Kidney epithelial cell (primary cell): ENCODE measurements at places on chromosomes 5 and 9. TPM values are rescaled to one million over a fixed set of nuclear protein-coding genes. Genes with fewer than 3 reads are reported as not detected.

The SLC36A1 gene
- 9.1 and 13.8 TPM in 2 replicates for total RNA-seq

The FOXD4L4 gene
- total RNA-seq = 0.07 TPM in 1 of 2 replicates, not detected in the other

The PALM2AKAP2 gene
- total RNA-seq = 10.1 and 19.3 TPM in 2 replicates

The DCAF12 gene
- total RNA-seq = 39.9 and 46.3 TPM in 2 replicates

The SCAMP1 gene
- total RNA-seq = 33.4 and 43.0 TPM in 2 replicates

The C9orf85 gene
- 15.6 and 19.1 TPM in 2 replicates for total RNA-seq

The DPYSL3 gene
- total RNA-seq = 39.4 and 42.4 TPM in 2 replicates

The SOWAHA gene
- 0.21 and 0.89 TPM in 2 replicates for total RNA-seq

The CARTPT gene
- not detected in 2 replicates for total RNA-seq

The IL5 gene
- total RNA-seq = not detected in 2 replicates

The PIP5KL1 gene
- 3.6 and 4.2 TPM in 2 replicates for total RNA-seq

The CKMT2 gene
- total RNA-seq = not detected in 2 replicates

The DAB2 gene
- total RNA-seq = 12.6 and 14.6 TPM in 2 replicates

The SHROOM1 gene
- total RNA-seq = 6.7 and 9.8 TPM in 2 replicates

The C5orf34 gene
- 0.38 and 1.1 TPM in 2 replicates for total RNA-seq

The LECT2 gene
- total RNA-seq = not detected in 2 replicates

The WDR31 gene
- total RNA-seq = 2.7 and 3.0 TPM in 2 replicates

The IQGAP2 gene
- total RNA-seq = 4.0 and 11.7 TPM in 2 replicates

The CEL gene
- total RNA-seq = 0.68 and 1.2 TPM in 2 replicates

The TLE1 gene
- total RNA-seq = 63.5 and 64.1 TPM in 2 replicates

The MAML1 gene
- 17.5 and 18.8 TPM in 2 replicates for total RNA-seq

The PCDHGB7 gene
- 14.0 and 14.1 TPM in 2 replicates for total RNA-seq

The SMIM3 gene
- 9.7 and 9.8 TPM in 2 replicates for total RNA-seq

The KIF4B gene
- not detected in 2 replicates for total RNA-seq

The HRCT1 gene
- total RNA-seq = 0.58 TPM in 1 of 2 replicates, not detected in the other

The LHX6 gene
- 0.07 and 0.84 TPM in 2 replicates for total RNA-seq

The LCN15 gene
- not detected in 2 replicates for total RNA-seq

The EIF4EBP3 gene
- total RNA-seq = 6.4 and 13.3 TPM in 2 replicates

The ECM2 gene
- not detected in 2 replicates for total RNA-seq

The SPINK4 gene
- total RNA-seq = not detected in 2 replicates

The FYB1 gene
- total RNA-seq = not detected in 2 replicates

The IFNK gene
- not detected in 2 replicates for total RNA-seq

The FNIP1 gene
- total RNA-seq = 35.2 and 47.7 TPM in 2 replicates

The ZFP2 gene
- 1.3 and 2.9 TPM in 2 replicates for total RNA-seq

The CDX1 gene
- 0.33 and 0.48 TPM in 2 replicates for total RNA-seq

The PCDHGB3 gene
- 1.3 and 3.6 TPM in 2 replicates for total RNA-seq

The FBXO4 gene
- total RNA-seq = 4.8 and 5.8 TPM in 2 replicates

The KLF9 gene
- 9.7 and 11.0 TPM in 2 replicates for total RNA-seq

The TEX48 gene
- not detected in 2 replicates for total RNA-seq

The SLC6A7 gene
- not detected in 2 replicates for total RNA-seq

The LCN1 gene
- not detected in 2 replicates for total RNA-seq

The OR1J2 gene
- total RNA-seq = not detected in 2 replicates

The CDKN2B gene
- 16.7 and 28.3 TPM in 2 replicates for total RNA-seq

The CCDC192 gene
- not detected in 2 replicates for total RNA-seq

The RNF183 gene
- not detected in 2 replicates for total RNA-seq

The KCNT1 gene
- not detected in 2 replicates for total RNA-seq

The EQTN gene
- total RNA-seq = not detected in 2 replicates

The IL4 gene
- total RNA-seq = not detected in 2 replicates

The EPB41L4B gene
- total RNA-seq = 9.6 and 11.0 TPM in 2 replicates

The TAF11L10 gene
- not detected in 2 replicates for total RNA-seq

The TMOD1 gene
- total RNA-seq = 0.08 and 0.14 TPM in 2 replicates

The BARX1 gene
- total RNA-seq = not detected in 2 replicates

The CNTFR gene
- total RNA-seq = 0.27 and 1.1 TPM in 2 replicates

The CAVIN4 gene
- total RNA-seq = 3.1 and 3.6 TPM in 2 replicates

The ADCY2 gene
- total RNA-seq = 0.25 and 0.62 TPM in 2 replicates

The IFNA2 gene
- total RNA-seq = not detected in 2 replicates

The GHR gene
- total RNA-seq = 0.63 and 1.2 TPM in 2 replicates

The SCGB3A2 gene
- total RNA-seq = not detected in 2 replicates
